Non-pigmented ciliary epithelial cell (primary cell): ENCODE measurements at places on chromosomes 1 and 21.

GRCh38 chr1:161908264-161908663 is 115.4 kb downstream of the OLFML2B start:
- DNase-seq = no peak

DNA sequence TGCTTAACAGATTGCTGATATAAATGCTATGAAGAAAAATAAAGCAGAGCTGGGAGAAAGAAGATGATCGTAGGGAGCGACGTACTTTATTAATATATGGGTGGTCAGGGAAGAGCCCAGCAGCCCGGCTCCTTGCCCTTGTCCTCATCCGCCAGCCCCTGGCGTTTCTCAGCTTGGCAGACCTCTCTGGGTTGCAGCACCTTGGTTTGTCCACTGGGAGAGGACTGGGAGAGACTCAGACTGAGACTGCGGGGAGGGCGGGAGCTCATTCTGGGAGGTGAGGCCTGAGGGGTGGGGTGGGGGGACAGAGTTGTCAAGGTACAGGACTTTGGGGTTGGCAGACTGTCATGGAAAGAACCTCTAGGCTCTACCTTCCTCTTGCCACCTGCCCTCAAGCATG is 3.3 kb upstream of the S100A3 start:
- no peak for DNase-seq

GRCh38 chr1:87592156-87592555 is 263.5 kb downstream of the LMO4 start:
- DNase-seq = no peak

DNA sequence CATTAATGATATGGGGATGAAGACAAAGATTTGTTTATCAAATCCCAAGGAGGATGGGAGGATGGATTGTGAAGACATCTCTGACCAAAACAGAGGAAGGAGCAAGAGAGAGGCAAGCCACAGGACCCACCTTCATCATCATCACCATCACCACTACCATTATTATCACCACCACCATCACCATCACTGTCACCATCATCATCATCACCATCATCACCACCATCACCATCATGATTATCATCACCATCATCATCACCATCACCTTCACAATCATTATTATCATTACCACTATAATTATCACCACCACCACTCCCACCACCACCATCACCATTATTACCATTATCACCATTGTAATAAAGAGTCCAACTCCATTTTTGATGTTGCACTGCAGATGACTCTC is 482.5 kb downstream of the PTPRU start:
- DNase-seq = no peak

GRCh38 chr1:96880626-96881025 is 159.0 kb downstream of the PTBP2 start:
- DNase-seq = no peak

DNA sequence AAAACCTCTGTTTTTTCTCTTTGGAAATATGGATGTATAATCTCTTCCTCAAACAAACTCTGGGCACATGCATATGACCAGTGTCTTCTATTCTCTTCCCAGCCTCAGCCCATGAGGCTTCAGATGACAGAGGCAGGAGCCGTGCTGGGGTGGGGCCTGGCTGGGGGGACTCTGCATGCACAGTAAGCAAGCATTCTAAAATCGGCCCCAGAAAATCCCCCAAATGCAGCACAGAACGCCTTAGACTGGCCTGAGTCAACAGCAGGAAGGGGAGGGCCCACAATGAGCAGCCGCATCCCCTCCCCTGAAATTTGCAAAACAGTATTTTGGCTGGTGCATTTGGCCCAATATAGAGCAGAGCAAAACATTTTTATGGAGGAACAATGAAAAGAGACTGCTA is 47.8 kb downstream of the ITPKB start:
- no peak for DNase-seq
